NCI-H2171 treated with DMSO at 0.1 percent for 48 hours (cell line): ENCODE measurements at places on chromosomes 6 and 20.

GRCh38 chr6:38755207-38755606 is 40.1 kb downstream of the DNAH8 start:
- no peak for DNase-seq

DNA sequence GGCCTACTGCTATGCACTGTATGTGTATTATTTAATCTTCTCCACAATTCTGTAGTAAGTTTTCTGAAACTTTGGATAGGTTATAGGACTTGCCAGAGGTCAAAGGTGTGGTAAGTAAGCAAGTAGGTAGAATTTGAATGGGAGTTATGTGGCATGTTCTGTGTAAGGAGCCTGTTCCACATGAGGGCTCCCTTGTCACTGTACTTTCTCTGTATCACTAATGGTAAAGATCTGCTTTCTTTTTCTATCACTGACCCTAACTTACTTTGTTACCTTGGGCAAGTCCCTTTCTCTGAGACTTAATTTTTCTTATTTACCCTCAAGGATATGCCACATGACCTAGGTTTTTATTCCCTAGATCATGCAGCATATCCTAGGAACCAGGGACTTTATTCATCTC is 50.3 kb downstream of the EIF2S2 start:
- no peak for DNase-seq

- no peak for DNase-seq
Observed at GRCh38 chr6:116059713-116060571, 749 bp downstream of the FRK start.

- peak; percentile 30 for DNase-seq
Observed at GRCh38 chr20:8305449-8305978, 173.4 kb downstream of the PLCB1 start.

- no peak for DNase-seq
Observed at GRCh38 chr6:17299750-17300149, 18.6 kb downstream of the RBM24 start.

GRCh38 chr6:13528232-13528631 is 40.8 kb upstream of the GFOD1 start:
- DNase-seq = peak; percentile 14

DNA sequence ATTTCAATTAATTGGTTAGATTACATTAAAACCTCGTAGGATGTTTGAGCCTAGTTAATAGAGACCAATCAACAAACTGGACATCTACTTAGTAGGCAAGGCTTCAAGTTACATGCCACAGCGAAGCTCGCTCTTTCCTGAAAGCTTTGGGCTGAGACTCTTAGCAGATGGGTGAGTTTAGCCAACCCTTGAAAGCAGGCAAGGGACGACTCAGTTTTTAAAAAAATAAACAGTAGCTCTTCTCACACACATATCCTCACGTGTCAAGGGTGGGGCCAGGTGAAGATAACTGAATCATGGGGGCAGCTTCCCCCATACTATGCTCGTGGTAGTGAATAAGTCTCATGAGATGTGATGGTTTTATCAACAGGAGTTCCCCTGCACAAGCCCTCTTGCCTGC is 775 bp downstream of the MTFR2 start:
- no peak for DNase-seq

DNA sequence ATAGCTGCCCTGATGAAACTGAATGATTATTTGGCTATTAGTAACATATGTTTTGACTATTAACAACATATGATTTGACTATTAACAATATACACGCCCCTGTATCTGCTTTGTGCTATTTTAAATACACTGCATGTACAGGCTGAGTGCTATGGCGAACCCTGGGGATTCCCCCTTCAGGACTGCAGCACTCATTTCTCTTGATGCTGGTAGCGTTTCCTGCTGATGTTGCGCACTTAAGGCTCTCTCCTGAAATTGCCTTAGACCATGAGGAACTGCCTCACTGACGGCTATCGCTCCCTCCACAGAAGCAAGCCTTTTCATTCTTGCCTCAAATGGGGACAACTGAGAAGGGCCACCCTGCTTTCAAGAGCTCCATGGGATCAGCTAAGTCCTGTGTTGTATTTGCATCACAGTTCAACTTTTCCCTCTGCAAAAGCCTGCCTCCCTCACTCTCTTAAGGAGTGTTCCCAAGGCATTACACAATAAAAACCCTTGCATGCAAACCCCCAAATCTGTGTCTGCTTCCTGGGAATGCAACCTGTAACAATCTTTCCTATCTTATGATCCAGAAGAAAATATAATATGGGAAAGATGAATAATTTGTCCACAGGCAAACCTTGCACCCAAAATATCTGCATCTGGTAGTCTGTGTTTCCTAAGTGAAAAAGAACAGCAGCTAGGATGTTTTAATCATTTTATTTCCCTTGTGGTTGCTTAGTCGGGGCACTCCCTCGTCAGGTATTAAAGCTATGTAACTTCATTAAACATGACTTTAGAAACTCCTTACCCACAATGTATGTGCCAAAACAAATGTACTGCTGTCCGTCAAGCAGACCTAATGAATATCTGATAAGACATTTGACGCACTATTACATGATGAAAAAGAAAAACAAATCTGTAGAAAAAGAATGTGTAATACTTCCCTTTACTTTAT is 456.4 kb downstream of the COL12A1 start:
- DNase-seq = no peak

- DNase-seq = no peak
Observed at GRCh38 chr20:23603321-23603720, 2.4 kb downstream of the CST9 start.

- DNase-seq = peak; percentile 12
Observed at GRCh38 chr6:27495386-27496135, 22.7 kb upstream of the ZNF184 start.

GRCh38 chr6:6131492-6132109 is 124.9 kb upstream of the NRN1 start:
- DNase-seq = no peak

DNA sequence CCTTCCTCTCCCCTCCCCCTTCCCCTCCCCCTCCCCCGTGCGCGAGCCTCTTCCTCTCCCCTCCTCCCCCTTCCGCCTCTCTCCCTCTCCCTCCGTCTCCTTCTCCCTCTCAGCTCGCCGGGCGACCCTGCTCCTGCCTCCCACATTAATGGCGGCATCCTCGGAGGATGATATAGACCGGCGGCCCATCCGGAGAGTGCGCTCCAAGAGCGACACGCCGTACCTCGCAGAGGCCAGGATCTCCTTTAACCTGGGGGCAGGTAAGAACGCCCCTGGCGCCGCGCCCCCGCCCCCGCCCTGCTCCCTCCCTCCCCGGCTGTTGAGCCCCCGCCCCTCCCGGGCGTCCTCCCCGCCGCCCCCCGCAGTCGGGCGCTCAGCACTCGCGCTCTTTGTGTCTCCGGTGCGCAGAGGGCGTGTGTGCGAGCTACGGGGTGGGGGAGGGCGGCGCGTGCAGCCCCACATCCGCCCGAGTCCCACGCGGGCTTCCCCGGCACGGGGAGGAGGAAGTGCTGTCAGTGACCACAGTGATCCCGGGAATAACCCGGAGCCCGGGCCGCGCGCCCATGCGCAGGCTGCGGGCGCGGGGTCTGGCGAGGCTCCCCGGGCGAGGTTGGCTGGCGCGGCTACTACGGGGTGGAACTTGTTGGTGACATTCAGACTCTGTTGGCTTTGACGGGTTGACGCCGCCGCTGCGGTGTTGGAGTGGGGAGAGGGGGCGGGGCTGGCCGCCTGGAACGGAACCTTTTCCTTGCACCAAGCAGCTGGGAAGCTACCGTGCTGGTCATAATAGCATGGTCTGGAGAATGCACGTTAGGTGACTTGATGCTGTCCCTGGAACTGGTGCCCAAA is 33.2 kb downstream of the PHACTR1 start:
- DNase-seq = peak; percentile 48

DNA sequence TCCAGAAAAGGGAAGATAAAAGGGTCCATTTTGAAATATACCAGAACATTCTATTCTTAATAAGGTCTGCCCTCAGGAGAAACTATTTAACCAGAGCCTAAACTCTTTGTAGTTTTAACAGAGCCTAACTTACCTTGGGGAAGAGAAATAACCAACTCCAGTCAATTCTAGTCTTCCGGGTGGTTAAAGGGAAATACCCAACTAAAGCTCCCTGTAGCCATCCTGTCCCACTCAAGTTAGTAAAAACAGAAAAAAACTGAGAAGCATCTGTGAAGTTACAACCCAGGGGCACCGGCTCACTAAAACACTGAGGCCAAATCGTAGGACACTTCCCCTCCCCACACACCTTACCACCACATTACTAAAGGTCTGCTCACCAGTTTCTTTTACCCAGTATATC is 23.7 kb downstream of the CEP85L start:
- no peak for DNase-seq

GRCh38 chr6:52788478-52788877 is 15.1 kb downstream of the GSTA1 start:
- no peak for DNase-seq

GRCh38 chr6:114634016-114634415 is 291.2 kb upstream of the HS3ST5 start:
- DNase-seq = no peak

- no peak for DNase-seq
Observed at GRCh38 chr6:11947575-11947974, 64.5 kb upstream of the HIVEP1 start.

- DNase-seq = no peak
Observed at GRCh38 chr6:146410851-146411595, 132.6 kb upstream of the RAB32 start.

DNA sequence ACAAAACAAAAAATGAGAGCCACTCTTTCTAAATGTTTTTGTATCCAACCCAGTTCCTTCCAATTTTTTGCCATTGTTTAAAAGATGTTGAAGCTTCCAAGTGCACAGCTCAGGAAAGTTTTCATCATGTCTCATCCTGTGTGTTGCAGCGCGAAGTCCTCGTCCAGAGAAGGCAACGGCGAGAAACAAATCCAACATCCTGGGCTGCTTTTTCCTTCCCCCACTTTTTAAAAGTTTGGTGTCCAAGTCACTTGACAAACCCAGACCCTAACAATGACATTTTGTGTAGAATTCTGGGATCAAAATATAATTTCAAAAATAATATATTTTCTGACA is 92.3 kb downstream of the ANKRD60 start:
- no peak for DNase-seq

DNA sequence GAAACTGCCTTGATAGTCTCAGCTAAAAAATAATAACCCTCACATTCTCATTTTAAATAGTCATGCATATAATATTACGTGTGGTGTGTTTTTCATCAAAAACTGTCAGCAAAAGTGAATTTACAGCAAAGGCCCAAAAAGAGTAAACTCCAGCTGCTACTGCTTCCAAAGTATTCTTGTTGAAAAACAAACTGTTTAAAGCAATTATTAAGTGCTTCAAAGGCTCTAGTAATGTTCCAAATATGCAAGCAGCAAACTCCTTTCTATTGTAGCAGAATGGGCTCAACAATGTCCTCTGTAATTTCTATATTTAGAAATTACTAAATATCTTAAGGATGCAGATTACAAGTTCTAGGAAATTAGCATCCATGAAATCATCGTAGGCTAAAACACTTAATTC is 280.0 kb upstream of the TBX18 start:
- no peak for DNase-seq

GRCh38 chr6:79391480-79391879 is 145.8 kb downstream of the LCA5 start:
- no peak for DNase-seq

DNA sequence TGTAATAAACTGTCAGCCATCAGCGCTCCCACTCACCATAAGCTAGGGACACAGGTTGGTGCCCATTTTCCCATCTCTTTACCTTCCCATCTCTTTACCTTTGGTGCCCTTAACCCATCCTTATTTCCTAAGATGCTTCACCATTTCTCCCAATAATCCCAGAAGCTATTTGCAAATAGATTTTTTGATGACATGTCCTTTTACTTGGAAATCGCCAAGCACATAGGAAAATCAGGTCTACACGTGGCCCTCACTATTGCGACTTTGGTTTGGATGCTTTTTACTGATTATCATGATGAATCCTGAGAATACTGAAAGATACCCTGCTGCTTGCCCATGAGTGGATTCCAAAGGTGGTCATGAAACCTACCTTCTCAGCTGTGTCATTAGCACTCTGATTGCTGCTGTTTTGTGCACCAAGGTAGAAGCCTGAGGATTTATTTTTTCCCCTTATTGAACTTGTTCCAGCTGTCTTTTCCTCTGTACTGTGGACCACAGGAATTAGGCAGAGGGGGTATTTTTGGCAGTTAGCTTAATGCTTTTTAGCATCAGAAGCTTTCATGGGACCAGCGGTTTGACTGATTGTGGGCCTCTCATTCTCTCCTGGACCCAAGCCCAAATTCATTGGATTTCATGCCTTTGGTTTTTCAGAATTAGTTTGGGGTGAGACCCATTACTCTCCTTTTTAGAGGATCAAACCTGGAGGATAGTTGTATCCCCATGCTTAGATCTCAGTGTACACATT is 229.6 kb upstream of the RIN2 start:
- no peak for DNase-seq

DNA sequence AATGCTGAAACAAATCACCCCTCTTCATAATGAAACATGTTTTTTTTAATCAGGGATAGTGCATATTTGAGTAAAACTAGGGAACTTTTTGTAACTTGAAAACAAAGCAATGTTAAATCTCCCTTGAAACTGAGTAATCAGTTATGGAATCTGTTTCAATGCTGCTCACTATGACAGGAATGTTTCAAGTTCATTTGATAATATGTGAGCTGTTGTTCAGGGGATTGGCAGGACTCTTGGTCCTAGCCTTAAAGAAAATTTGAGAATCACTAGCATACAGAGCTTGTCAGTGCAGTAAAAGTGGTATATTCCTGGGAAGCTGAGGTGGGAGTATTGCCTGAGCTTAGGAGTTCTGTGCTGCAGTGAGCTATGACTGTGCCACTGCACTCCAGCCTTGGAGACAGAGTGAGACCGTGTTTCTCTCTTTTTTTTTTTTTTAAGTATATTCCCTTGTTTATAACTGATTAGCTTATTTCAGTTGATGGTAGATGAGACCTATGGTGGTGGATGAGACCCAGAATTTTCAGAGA is 21.6 kb upstream of the CALHM6 start:
- DNase-seq = no peak

- no peak for DNase-seq
Observed at GRCh38 chr6:167120583-167120903, 2.4 kb upstream of the CCR6 start.
